ENCODE measurements at places on chromosomes 11 and 22. TPM values are rescaled to one million over a fixed set of nuclear protein-coding genes. Genes with fewer than 3 reads are reported as not detected.

The TSPAN32 gene
- 10.6 TPM for total RNA-seq

DNA sequence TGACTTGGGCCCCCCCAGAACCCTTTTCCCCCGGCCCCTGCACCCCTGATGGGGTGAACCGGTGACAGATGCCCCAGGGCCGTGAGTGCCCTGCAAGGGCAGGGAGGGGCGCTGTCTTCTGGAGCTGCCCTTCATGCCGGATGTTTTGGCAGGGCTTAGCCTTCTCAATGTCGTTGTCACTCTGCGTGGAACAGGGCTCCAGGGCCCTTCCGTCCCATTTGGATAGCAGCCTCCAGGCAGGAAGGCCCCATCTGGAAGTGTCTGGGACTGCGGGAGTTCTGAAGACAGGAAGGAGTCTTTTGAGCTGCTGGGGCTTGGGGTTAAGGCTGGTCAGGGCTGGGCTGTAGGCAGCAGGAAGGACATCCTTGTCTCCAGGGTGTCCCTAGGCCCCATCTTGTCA is 4.6 kb downstream of the FRMD8 start:
- no peak for DNase-seq

- DNase-seq = peak; percentile 60
These were observed 2.3 kb upstream of the DUSP8 start for GRCh38 chr11:1574238-1574932.

GRCh38 chr11:117972629-117973502 is 13.3 kb upstream of the IL10RA start:
- DNase-seq = no peak

DNA sequence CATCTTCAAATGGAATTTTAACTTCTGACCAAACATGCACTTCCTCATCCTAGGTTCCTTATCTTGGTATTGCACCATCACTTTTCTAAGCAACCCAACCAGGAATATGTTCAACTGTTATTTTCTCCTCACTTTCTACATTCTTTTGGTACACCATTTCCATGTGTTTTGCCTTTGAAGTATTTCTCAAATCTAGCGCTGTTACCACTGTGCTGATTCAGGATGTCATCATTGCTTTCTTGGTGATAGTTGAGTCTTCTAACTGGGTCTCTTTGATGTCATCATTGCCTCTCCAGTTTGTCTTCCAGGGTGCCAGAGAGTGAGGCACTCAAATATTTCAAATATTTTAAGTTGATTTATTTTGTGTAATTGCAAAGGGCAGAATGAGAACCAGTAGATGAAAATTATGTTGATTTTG is 47.5 kb downstream of the HORMAD2 start:
- no peak for DNase-seq

DNA sequence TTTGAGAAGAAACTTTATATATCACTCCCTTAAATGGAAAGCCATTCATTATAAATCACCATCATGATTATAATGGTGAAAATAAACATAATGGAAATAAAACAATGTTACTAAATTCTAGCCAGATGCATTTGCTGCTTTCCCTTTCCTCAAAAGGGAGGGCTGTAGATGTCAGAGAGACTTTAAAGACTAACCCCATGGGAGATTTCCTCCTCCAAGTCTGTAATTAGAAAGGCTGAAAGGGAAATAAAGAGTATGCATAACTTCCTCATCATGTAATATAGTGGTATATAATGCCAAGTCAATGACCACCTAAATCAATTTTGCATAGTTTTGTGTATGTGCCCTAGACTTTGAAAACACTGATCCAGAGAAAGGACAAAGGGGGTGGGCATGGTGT is 6.4 kb downstream of the CD6 start:
- no peak for DNase-seq

The KRTAP5-1 gene
- not detected for total RNA-seq

GRCh38 chr22:36027935-36028645 is 534 bp downstream of the RBFOX2 start:
- DNase-seq = peak; percentile 37

Data from heart left ventricle (tissue), 16 donors.